Activated T-helper 1 cell treated with anti-CD3 and anti-CD28 coated beads, Interleukin-12 subunit alpha, Interleukin-12 subunit beta, Interleukin-2, Interleukin-4 antibody, amounts not matched to agents 30 ng/mL and 10 ng/mL and 1 ng/mL, durations not matched to agents 14 hours and 24 hours and 36 hours (primary cell): ENCODE measurements at places on chromosomes 3 and 15. TPM values are rescaled to one million over a fixed set of nuclear protein-coding genes. Genes with fewer than 3 reads are reported as not detected.

DNA sequence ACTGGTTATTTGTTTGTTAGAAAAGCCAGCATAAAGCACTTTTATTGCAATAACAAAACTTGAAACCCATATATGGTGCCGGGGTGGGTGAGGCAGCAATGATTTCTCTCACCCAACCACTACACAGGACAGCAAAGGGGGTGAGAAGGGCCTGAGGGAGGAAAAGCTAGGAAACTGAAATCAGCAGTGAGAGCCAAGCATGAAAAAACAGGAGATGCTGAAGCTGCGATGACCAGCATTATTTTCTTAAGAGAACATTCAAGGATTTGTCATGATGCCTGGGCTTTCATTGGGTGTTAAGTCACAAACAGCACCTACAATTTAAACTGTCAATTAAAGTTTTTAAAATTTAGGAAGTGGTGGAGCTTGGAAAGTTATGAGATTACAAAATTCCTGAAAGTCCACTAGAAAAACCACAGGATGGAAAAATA, 11.9 kb upstream of the TM4SF4 start:
- DNase-seq = no peak
- no peaks in the 10 kb centered on the region for H3K4me1 ChIP-seq
- H3K36me3 ChIP-seq = no peaks in the 10 kb centered on the region

GRCh38 chr3:34072297-34072696, 273.9 kb downstream of the PDCD6IP start:
- no peaks in the 10 kb centered on the region for H3K4me1 ChIP-seq
- no peak overlapping the region for H3K27ac ChIP-seq
- no peak for DNase-seq

DNA sequence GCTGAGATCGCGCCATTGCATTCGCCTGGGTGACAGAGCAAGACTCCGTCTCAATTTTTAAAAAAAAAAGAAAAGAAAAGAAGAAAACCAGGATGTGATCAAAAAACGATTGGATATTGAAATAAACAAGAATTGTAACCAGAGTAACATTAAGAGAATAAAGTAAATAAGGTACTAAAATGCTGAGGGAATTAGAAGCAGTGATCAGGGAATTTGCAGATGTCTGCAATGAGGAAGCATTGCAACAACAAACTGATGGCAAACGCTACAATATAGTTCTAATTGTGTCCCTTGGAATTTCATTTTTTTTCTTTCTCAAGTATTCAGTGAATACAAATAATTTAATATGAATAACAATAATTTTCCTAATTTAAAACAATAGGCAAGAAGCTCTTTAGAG, 1077.5 kb downstream of the TBL1XR1 start:
- no peaks in the 10 kb centered on the region for H3K27me3 ChIP-seq
- H3K36me3 ChIP-seq = no peaks in the 10 kb centered on the region
- no peak for DNase-seq
- H3K4me1 ChIP-seq = no peaks in the 10 kb centered on the region

Gene PRR20G
- not detected in 2 replicates for total RNA-seq

Gene ASB14
- total RNA-seq = not detected in 2 replicates

DNA sequence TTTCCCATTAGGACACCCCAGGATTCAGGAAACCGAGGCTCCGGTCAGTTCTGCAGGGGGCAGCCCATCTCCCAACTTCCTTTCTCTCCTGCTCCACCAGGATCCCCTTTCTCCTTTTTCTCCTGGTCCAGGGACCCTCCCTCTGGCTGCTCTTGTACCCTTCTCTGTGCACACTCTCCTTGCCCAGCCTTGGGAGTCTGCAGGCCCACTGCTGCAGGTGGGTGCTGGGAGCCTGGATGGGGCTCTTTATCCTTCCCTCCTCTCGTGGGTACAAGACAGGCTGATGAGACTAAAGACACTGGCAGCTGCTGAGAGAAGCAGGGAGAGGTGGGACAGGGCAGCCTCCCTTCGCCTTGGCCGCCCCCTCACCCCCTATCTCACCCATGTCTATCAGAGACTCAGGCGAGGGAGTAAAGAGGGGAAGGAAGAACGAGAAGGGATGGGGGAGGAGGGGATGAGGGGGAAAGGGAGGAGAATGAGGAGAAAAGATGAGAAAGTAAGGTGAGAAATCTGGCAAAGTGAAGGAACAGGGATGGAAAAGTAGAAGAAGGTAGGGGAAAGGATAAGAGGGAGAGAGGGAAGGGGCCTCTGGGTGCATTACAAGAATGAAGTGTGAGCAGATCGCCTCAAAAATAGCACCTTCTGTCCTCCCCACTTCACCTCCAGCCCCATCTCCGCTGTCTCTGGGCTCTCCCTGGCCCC, 45.2 kb downstream of the ITGA11 start:
- no peak overlapping the region for H3K4me3 ChIP-seq
- no peaks in the 10 kb centered on the region for H3K36me3 ChIP-seq
- H3K27me3 ChIP-seq = peaks cover 8% of the 10 kb centered on the region
- H3K4me1 ChIP-seq = peaks cover 17% of the 10 kb centered on the region
- no peak for DNase-seq

GRCh38 chr15:41843571-41843970, 4.9 kb downstream of the PLA2G4B start:
- H3K4me1 ChIP-seq = peaks cover 5% of the 10 kb centered on the region
- DNase-seq = no peak
- H3K36me3 ChIP-seq = peaks cover 8% of the 10 kb centered on the region
- peaks cover 1% of the 10 kb centered on the region for H3K27me3 ChIP-seq
- H3K27ac ChIP-seq = no peak overlapping the region

DNA sequence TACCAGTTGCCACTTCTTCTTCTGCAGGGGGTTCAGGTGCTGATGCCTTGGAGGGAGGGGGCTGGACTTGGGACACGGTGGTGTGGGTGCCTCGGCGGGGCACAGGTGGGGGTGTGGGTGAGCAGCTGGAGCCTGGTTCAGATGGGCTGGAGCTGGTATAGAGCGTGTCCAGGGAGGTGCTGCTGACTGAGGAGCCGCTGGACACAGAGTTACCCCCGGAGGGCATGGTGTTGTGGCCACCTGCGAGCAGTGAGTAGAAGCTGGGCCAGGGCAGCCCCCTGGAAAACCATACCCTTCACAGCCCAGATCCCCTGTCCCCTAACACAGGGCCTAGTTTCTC, 4.2 kb downstream of the NCKIPSD start:
- H3K27ac ChIP-seq = no peak overlapping the region
- H3K27me3 ChIP-seq = no peaks in the 10 kb centered on the region
- peaks cover 31% of the 10 kb centered on the region for H3K36me3 ChIP-seq
- no peak overlapping the region for H3K4me3 ChIP-seq
- no peak for DNase-seq
- peaks cover 43% of the 10 kb centered on the region for H3K4me1 ChIP-seq

Gene TTC21A
- 0.83 and 1.0 TPM in 2 replicates for total RNA-seq

GRCh38 chr3:9226326-9226725, 23.1 kb downstream of the SRGAP3 start:
- peaks cover 32% of the 10 kb centered on the region for H3K4me1 ChIP-seq
- no peak overlapping the region for H3K4me3 ChIP-seq
- H3K36me3 ChIP-seq = no peaks in the 10 kb centered on the region
- no peak overlapping the region for H3K27ac ChIP-seq
